ENCODE measurements at places on chromosomes 4 and X. TPM values are rescaled to one million over a fixed set of nuclear protein-coding genes. Genes with fewer than 3 reads are reported as not detected.

- H3K36me3 ChIP-seq, result no peaks in the 10 kb centered on the region
- H3K4me1 ChIP-seq, result no peaks in the 10 kb centered on the region
- H3K27ac ChIP-seq, result no peak overlapping the region
- no peak for DNase-seq
- H3K27me3 ChIP-seq, result no peaks in the 10 kb centered on the region
Observed at GRCh38 chrX:52361941-52362340, 6.9 kb upstream of the XAGE2 start.

ETDA gene
- total RNA-seq, result not detected

GRCh38 chr4:145195167-145195952 lies 15.0 kb upstream of the OTUD4 start:
- H3K36me3 ChIP-seq, result no peaks in the 10 kb centered on the region
- no peak overlapping the region for H3K4me3 ChIP-seq
- no peaks in the 10 kb centered on the region for H3K4me1 ChIP-seq
- no peak for DNase-seq
- no peaks in the 10 kb centered on the region for H3K27me3 ChIP-seq
- H3K27ac ChIP-seq, result no peak overlapping the region

GRCh38 chr4:181998398-181999295 lies 244.6 kb upstream of the TENM3 start:
- H3K27me3 ChIP-seq, result no peaks in the 10 kb centered on the region
- no peak overlapping the region for H3K27ac ChIP-seq
- no peaks in the 10 kb centered on the region for H3K4me1 ChIP-seq
- H3K4me3 ChIP-seq, result no peak overlapping the region
- no peak for DNase-seq

- H3K36me3 ChIP-seq, result no peaks in the 10 kb centered on the region
- DNase-seq, result no peak
- no peak overlapping the region for H3K27ac ChIP-seq
- H3K27me3 ChIP-seq, result no peaks in the 10 kb centered on the region
Observed at GRCh38 chrX:57573754-57574153, 18.1 kb upstream of the ZXDB start.

Data from upper lobe of right lung (tissue), 1 donor.